ENCODE measurements at places on chromosomes 2 and 18.

DNA sequence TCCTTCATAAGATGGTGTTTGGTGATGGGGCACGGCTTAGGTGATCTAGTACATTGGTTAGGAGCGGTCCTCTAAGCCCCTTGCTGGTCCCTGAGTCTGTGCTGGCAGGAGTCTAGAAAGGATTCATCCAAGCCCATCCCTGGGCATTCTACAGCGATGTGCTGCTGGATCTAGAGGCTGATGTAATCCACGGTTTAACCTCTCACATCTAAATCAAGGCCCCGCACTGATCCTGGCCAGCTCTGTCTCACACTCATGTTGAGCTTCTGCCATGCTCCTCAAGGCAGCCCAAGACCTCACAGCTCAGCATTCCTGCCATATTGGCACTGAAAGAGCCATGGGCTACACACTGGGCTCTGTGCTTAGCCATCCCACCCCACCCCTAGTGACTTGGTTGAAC, 664.8 kb downstream of the STK39 start:
- no peak for DNase-seq

- no peak for DNase-seq
Measured at GRCh38 chr2:158656492-158657229, 138.5 kb upstream of the DAPL1 start.

- DNase-seq = no peak
Measured at GRCh38 chr2:142222715-142223114, 91.9 kb upstream of the LRP1B start.

DNA sequence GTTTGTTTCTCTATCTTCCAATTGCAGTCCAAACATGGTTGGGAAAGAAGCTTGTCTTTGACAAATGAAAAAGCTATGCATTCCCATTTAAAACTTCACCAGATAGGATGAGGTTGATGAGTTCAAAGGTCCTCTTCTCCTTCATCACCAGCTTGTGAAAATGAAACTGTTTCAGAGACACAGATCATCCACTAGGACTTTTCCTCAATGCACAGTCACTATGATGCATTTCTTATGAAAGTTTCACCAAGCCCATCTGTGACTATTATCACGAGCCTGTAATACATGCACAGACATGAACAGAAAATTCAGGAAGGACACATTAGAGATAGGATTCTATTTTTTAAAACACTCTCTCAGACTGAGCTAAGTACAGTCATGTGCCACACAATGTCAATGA, 644.4 kb downstream of the PLCL1 start:
- DNase-seq = no peak

GRCh38 chr2:36664696-36665076, 31.8 kb upstream of the VIT start:
- no peak for DNase-seq

- no peak for DNase-seq
Measured at GRCh38 chr2:11682590-11682915, 12.6 kb upstream of the NTSR2 start.

DNA sequence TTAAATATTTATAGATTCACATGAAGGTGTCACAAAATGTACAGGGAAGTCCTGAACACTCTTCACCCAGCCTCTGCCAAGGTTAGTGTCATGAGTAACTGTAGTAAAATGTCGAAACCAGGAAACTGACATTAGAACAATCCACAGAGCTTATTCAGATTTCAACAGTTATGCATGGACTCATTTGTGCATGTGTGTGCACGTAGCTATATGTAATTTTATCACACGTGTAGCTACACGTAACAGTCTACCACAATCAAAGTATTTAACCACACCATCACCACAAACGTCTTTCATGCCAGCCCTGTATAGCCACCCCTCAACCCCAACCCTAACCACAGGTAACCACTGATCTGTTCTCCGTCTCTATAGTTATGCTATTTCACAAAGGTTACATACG, 211.7 kb upstream of the REV1 start:
- DNase-seq = no peak

DNA sequence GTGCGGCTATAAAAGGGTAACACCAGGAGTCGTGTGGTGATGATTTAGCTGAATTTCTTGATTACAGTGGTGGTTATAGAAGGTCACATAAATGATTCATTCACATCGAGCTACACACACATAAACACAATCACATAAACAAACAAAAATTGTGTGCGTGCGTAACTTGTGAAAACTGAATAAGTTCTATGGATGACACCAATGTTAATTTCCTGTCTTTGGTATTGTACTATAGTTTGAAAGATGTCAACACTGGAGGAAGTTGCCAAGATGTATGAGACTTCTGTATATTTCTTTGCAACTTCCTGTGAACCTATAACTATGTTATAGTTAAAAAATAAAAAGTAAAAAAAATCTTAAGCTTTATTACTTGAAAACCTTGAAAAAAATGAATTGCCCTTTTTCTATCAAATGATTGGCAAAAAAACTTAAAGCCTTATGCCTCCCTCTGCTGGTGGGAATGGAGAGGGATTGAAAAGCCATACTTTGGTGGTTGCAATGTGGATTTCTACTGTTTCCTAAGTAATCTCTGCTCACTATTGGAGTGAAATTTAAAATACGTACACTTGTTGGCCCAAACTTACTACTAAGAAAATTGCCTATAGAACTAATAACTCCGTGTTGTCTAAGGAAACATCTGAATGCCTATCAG, 227.7 kb downstream of the RPIA start:
- DNase-seq = no peak

GRCh38 chr2:39094717-39095363, 26.0 kb downstream of the SOS1 start:
- DNase-seq = no peak

DNA sequence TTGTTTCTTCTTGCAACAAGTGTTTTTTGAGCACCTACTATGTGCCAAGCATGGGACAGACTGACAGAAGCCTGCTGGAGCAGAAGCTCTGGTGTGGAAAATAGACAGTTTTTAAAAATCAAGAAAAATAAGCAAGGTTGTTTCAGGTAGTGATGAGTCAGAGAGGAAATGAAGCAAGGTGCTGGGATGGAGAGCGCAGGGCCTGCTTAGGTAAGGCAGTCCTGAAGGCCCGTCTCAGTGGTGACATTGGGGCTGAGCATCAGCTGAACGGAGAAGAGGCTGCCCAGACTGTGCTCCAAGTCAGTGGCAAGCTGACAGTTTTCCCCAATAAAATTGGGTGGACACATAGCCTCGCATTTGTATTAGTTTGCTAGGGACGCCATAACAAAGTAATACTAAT, 263.6 kb downstream of the SS18 start:
- no peak for DNase-seq

DNA sequence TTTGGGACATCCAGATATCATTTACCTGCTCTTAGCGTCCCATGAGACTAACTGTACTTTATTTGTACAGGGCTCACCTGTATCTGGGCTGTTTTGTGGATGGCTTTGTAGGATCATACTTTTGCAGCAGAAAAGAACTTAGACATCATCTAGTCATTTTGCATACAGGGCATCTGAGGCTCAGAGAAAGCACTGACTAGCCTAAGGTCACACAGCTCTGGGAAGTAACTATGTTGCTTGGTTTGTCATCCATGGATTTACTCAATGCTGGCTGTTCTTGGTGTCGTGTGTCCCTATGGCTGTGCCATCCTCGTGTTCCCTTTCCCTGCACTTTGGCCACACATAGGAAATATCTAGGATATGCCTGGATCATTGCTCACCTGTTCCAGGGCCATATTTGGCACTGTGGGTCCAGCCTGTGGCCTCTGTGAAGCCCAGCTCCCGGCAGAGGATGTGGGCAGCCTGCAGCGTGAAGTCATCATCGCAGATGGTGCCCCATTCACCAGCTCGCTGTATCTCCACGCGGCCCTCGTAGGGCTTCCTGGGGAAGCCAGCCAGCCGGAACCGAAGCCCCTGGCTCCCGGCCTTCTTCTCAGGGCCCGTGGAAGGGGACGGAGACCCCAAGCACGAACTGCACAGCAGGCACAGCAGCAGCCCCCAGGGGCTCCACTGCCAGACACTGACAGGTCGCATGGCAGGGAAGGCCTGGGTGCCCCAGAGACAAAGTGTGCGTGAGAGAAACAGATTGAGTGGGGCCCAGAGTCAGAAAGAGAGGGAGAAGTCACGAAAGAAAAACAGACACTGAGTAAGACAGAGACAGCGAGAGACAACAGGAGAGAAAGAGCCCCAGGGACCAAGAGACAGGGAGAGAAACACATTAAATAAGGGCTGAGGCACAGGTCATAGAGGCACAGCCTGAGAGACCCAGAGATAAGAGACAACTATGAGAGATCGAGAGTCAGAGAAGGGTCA, 1.5 kb downstream of the LOXL3 start:
- no peak for DNase-seq

GRCh38 chr2:173568054-173568453, 213.4 kb downstream of the CDCA7 start:
- no peak for DNase-seq

GRCh38 chr2:84938194-84938879, 32.6 kb upstream of the KCMF1 start:
- no peak for DNase-seq

GRCh38 chr2:218421027-218421426, 2.1 kb downstream of the VIL1 start:
- no peak for DNase-seq

DNA sequence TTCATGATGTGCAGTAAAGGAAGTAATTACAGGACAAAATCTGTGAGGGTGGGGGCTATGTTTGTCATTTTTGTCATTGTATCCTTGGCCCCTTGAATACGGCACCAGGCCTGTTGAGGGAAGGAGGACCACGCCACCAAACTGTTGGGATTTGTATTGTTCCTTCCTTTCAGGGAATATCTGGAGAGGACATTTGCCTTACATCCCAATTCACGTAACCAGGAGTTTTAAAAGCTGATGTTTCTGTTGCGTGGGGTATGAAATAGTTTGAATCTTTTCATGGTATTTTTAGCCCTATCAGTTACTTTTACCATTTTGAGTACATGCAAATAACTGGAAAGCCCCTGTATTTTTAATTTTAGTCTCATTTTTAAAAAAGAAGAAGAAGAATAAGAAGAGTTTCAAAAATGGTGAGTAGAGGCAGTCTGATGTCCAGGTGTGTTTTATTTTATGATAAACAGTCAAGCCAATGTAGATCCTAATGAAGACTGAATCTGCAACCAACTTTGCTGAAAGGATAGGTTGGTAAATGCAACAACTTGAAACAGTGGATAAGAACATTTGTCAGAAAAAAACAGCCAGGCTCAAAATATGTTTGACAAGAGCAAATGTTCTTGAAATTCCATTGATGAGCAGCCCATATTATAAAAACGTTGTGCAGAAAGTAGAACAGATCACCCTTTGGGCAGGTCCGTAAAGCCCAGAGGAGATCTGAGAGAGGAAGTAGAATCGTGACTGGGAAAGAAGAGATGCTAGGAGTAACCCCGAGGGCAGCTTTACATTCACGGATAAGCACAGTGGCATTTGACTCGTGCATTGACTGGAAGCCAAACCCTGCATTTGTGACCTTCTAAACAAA, 54.5 kb downstream of the RASGRP3 start:
- no peak for DNase-seq

DNA sequence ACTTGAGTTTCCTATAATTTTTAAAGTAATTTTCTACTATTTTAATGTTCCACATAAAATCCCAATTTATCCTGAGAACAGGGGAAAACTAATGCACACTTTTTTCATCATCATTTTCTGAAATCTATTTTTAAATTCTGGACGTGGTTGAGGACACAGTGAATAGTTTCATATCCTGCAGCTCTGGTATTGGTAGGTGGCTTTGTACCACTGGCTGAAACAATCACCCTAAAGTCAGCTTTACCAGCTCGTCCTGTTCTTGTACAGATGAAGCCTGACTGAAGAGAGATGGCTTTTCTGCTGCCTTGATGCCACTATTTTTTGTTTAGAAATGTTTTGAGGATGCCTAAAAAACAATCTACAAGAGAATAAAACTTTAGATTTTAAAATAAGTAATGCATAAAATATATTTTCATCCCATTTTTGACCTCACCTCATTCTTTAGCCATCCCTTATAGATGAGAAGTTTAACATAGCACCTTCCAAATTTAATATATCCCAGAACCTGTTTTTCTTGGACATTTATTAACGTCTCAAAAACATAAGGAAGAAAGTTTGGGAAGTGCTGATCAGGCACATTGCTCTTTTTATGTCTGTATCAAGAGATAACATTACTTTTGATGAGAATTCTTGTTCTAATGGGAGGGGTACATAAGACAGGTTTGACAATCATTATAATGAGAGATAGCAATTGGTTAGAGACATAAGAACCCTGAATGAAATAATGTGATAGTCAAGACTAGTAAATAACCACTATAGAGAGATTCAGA, 80.9 kb downstream of the GALNT1 start:
- DNase-seq = no peak

GRCh38 chr2:28752631-28753376, 1.2 kb downstream of the PPP1CB start:
- no peak for DNase-seq

DNA sequence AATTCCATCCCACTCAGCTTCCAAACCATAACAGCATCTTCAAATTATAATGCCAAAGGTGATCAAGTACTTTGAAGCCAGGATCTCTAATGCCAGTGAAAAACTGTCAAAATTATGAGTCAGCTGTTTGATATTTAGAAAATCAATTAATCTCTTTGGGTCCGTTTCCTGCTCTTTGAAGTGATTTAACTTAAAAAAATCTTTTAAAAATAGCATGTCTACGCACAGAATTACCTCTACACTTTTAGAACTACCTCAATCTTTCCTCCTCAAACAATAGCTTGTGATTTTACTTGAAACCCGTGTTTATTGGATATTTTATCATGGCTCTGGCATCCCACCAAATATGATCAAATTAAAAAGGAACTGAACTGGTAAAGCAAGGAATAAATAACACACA, 31.3 kb upstream of the TANK start:
- DNase-seq = no peak

GRCh38 chr2:189580658-189581353, at the start of gene SLC40A1:
Gene SLC40A1, minus strand, starts transcription at chr2:189580786. Its CDS starts 326 bp downstream, at chr2:189580460.
- peak; percentile 39 for DNase-seq

GRCh38 chr2:144402251-144402650, 117.7 kb downstream of the ZEB2 start:
- no peak for DNase-seq

DNA sequence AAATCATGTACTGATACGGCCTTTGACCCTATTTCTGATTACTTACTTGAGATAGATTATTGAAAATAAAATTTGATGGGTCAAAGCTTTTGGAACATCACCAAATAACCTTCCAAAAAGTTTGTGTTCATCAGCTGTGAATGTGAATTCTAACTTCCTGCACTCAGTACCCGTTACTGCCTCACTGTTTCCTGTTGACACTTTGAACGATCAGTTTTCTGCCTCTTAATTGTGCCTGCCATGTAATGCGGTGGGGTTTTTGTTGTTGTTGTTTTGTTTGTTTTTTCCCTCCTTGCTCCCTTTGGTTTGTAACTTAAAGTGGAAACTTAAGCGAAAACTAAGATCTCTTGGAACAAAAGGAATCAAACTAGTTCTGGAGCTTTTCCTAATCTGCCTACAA, 18.9 kb downstream of the ATG16L1 start:
- no peak for DNase-seq

DNA sequence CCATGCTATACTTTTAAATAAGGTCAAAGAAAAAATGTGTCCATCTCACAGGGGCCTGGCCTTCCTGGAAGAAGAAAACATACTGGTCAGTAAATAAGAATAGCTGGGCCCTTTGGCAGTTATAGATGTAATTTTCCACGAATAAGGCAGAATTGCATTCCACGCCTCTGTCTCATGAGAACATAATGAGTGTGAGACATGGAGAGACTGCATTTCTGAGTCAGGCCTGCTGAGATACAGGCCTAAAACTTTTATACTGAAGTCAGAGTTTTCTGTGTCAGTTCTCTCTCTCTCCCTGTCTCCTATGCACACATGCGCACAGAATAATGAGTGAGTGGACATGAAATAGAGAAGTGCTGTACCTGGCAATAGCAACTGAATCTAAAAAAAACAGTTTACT, 20.4 kb upstream of the IL1R1 start:
- DNase-seq = no peak

All from pulmonary artery endothelial cell (primary cell).